ENCODE measurements at places on chromosomes 5 and 9.

DNA sequence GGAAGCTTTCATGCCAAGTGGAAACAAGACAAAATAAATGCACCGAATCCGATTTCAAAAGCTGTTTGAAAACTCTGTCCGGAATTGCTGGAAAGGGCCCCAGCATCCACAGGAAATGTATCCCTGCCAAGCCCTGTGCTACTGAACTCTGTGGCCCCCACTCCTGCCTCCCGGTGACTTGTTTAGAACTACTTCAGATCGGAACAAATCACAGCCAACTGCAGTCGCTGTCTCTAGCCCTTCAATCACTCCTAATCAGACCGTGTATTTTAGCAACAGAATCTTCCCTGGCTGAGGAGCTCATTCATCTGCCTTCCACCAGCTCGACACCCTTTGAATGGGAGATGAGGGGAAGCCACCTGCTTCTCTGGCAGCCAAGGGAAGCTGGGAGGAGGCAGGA is 94.1 kb downstream of the KCNIP1 start:
- H3K27ac ChIP-seq = no peak overlapping the region
- H3K36me3 ChIP-seq = no peaks in the 10 kb centered on the region
- no peaks in the 10 kb centered on the region for H3K4me1 ChIP-seq

- H3K27me3 ChIP-seq = no peaks in the 10 kb centered on the region
- H3K27ac ChIP-seq = no peak overlapping the region
- DNase-seq = no peak
- no peaks in the 10 kb centered on the region for H3K36me3 ChIP-seq
Observed at GRCh38 chr9:125142560-125143376, 560 bp downstream of the SCAI start.

GRCh38 chr9:86902586-86902985 is 44.7 kb downstream of the GAS1 start:
- peak overlapping the region; percentile 57 for H3K4me3 ChIP-seq
- peaks cover 5% of the 10 kb centered on the region for H3K27me3 ChIP-seq
- no peaks in the 10 kb centered on the region for H3K4me1 ChIP-seq
- no peak for DNase-seq
- no peak overlapping the region for H3K27ac ChIP-seq

- H3K4me3 ChIP-seq = no peak overlapping the region
- H3K36me3 ChIP-seq = no peaks in the 10 kb centered on the region
- H3K4me1 ChIP-seq = no peaks in the 10 kb centered on the region
- H3K27me3 ChIP-seq = no peaks in the 10 kb centered on the region
- no peak for DNase-seq
Observed at GRCh38 chr5:139882961-139883539, 87.4 kb downstream of the PSD2 start.

DNA sequence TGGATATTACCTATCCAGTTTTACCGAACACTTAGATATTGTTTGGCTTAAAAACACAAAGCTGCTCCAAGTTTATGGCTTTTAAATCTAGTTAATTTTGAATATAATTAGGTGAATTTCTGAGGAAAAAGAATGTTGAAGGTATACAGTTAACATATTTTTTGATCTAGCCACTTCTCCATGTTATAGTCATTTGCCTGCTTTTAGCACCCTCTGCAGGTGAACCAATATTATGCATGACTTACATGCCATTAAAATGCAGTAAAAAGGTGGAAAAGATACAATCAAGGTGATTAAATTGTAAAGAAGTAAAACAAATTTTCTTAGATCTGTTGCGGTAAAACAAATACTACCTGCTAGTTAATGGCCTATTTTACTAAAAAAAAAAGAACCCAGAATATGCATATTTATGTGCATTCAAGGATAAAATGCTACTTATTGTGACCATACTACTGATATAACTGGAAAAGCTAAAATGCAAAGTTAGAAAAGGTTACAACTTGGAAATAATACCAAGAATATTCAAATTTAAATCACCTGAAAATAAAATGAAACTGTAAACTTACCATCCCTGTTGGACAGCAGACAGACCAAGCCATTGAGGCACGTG is 132.1 kb downstream of the AP3B1 start:
- no peak overlapping the region for H3K4me3 ChIP-seq
- no peaks in the 10 kb centered on the region for H3K27me3 ChIP-seq
- no peaks in the 10 kb centered on the region for H3K36me3 ChIP-seq
- no peak for DNase-seq
- H3K27ac ChIP-seq = no peak overlapping the region

DNA sequence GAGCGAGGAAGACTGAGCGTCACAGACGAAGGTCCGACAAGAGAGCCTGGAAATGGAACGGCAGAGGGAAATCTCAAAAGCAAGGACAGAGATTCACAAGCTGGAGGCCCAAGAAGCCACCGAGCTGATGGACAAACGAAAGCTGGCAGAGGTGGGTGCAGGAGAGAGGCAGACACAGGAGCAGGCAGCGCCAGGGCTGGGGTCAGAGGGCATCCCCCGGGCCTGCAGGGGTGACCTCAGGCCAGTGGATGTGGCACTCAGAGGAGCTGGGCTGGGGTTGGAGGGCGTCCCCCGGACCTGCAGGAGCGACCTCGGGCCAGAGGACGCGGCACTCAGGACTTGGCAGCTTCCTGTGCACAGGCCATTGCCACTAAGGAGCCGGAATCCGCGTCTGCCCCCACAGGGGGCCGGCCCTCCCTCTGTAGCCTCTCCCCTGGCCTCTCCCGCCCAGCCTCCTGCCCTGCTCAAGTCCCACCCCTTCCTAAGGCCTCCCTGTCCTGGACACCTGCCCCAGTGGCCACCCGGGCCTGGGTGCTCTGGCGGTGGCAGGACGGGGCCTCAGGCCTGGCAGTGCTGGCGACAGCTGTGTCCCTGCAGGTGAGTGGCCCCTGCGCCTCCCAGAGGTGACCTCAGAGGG is 40.4 kb downstream of the EXD3 start:
- H3K4me1 ChIP-seq = no peaks in the 10 kb centered on the region
- H3K36me3 ChIP-seq = no peaks in the 10 kb centered on the region
- H3K4me3 ChIP-seq = no peak overlapping the region
- no peaks in the 10 kb centered on the region for H3K27me3 ChIP-seq

DNA sequence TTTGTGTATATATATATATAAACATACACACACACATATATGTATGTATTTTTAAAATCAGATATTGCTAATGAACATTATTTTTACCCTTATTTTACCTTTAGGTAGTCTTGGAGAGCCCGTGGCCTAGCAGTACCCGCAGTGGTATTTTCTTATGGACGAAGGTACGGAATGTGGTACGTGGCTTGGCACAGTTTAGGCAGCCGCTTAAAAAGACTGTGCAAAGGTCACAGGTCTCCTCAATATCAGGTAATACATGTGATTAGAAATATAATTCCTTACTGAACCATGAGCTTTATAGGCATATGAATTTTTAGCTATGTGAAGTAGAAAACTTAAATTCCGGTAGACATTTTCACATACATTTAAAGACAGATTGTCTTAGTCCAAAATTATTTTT is 43.9 kb downstream of the RPS6 start:
- H3K27me3 ChIP-seq = no peaks in the 10 kb centered on the region
- H3K27ac ChIP-seq = no peak overlapping the region
- DNase-seq = no peak
- H3K4me1 ChIP-seq = no peaks in the 10 kb centered on the region
- H3K4me3 ChIP-seq = no peak overlapping the region

DNA sequence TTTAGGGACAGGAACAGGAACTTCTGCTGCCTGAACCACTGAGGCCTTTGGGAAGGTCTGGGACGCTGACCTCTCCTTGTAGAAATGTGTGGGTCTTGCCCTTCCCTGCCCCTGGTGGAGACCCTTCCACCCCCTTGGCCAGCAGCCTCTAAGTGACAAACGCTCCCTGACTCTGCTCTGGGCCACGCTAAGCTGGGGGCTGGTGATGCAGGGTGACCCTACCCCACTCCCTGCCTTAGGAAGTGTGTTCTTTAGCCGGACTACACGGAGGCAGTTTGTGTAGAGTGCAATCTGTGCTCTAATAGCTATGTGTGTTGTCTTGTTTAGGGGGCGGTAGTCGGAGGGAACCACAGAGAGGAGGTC is 123.0 kb downstream of the COL23A1 start:
- no peak for DNase-seq
- no peak overlapping the region for H3K4me3 ChIP-seq
- peaks cover 1% of the 10 kb centered on the region for H3K4me1 ChIP-seq

GRCh38 chr5:93704996-93705395 is 36.4 kb downstream of the POU5F2 start:
- no peak overlapping the region for H3K4me3 ChIP-seq
- no peak for DNase-seq
- no peaks in the 10 kb centered on the region for H3K4me1 ChIP-seq
- no peaks in the 10 kb centered on the region for H3K36me3 ChIP-seq

GRCh38 chr5:1860949-1861348 is 21.8 kb downstream of the IRX4 start:
- H3K4me3 ChIP-seq = no peak overlapping the region
- no peaks in the 10 kb centered on the region for H3K4me1 ChIP-seq
- no peaks in the 10 kb centered on the region for H3K27me3 ChIP-seq
- no peak for DNase-seq

GRCh38 chr9:127574072-127574993 is 37.7 kb upstream of the STXBP1 start:
- no peak overlapping the region for H3K27ac ChIP-seq
- H3K4me3 ChIP-seq = no peak overlapping the region
- peaks cover 1% of the 10 kb centered on the region for H3K4me1 ChIP-seq

DNA sequence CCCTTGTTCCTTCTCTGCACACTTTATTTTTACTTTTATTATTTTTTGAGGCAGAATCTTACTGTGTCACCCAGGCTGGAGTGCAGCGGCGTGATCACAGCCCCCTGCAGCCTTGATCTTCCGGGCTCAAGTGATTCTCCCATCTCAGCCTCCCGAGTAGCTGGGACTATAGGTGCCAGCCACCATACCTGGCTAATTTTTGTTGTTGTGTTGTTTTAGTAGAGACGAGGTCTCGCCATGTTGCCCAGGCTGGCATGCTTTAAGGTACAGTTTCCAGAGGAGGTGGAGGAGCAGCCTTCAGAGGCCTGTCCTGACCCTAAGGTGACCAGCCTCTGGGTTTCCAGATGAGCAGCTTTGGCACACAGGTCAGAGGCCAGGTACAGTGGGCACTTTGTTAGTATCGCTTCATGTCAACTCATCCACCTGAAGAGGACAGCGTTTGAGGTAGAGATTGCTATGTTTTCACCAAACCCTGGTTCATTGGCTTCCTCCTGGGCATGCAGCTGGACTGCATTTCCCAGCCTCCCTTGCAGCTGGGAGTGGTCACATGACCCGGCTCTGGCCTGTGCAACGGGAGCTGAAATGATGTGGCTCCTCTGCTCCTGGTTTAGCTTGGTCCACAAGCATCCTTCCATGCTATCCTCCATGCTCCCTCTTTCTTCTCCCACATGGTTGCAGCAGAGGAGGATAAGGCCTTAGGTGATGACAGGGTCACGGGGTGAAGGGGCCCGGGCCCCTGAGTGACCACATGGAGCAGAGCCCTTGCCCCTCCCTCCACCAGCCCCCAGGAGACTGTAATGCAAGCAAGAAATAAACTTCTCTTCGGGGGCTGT is 139.3 kb upstream of the IER5L start:
- H3K4me1 ChIP-seq = peaks cover 5% of the 10 kb centered on the region
- H3K4me3 ChIP-seq = no peak overlapping the region
- H3K27ac ChIP-seq = no peak overlapping the region

DNA sequence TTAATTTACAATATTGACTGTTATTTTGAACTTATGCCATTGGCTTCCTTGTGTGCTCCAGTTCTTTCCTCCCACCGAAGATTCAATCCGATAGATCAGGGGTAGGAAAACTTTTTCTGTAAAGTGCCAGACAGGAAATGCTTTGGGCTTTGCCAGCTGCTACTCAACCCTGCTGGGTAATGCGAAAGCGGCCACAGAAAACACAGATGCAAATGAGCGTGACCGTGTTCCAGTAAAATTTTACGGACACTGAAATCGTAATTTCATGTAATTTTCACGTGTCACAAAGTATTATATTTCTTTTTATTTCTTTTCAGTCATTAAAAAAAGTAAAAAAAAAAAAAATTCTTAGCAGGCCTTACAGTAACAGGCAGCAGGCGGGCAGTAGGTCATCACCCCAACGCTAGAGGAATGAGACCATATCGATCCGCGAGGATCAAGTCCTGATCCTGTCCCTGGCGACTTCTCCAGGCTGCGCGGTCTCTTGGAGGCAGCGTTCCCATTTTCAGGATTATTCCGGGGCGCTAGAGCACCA is 599 bp downstream of the NMRK1 start:
- H3K4me3 ChIP-seq = peak overlapping the region; percentile 71
- no peak overlapping the region for H3K27ac ChIP-seq
- H3K27me3 ChIP-seq = no peaks in the 10 kb centered on the region
- H3K36me3 ChIP-seq = no peaks in the 10 kb centered on the region

DNA sequence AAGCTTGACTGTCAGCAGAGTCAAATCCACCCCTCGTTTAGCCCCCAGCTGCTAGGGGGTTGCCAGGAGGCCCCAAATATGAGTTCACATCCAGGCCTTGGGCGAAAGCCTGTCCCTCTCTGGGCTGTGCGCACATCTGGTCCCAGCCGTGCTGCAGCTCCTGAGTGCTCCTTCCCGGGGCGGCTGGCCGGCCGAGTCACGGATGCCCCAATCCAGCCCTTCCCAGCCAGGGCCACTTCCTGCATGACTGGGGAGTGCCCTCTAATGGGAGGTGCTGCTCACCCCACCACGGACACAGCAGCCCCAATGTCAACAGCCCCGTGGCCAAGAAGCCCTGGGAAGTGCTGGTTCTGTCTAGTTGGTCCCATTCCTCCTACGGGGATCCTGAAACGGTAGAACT is 103.5 kb upstream of the FCN2 start:
- no peak overlapping the region for H3K27ac ChIP-seq
- H3K4me1 ChIP-seq = no peaks in the 10 kb centered on the region
- no peaks in the 10 kb centered on the region for H3K27me3 ChIP-seq
- H3K4me3 ChIP-seq = no peak overlapping the region

- no peaks in the 10 kb centered on the region for H3K36me3 ChIP-seq
- DNase-seq = no peak
- no peak overlapping the region for H3K27ac ChIP-seq
- H3K4me3 ChIP-seq = no peak overlapping the region
Observed at GRCh38 chr9:37382161-37382981, 40.1 kb upstream of the GRHPR start.

DNA sequence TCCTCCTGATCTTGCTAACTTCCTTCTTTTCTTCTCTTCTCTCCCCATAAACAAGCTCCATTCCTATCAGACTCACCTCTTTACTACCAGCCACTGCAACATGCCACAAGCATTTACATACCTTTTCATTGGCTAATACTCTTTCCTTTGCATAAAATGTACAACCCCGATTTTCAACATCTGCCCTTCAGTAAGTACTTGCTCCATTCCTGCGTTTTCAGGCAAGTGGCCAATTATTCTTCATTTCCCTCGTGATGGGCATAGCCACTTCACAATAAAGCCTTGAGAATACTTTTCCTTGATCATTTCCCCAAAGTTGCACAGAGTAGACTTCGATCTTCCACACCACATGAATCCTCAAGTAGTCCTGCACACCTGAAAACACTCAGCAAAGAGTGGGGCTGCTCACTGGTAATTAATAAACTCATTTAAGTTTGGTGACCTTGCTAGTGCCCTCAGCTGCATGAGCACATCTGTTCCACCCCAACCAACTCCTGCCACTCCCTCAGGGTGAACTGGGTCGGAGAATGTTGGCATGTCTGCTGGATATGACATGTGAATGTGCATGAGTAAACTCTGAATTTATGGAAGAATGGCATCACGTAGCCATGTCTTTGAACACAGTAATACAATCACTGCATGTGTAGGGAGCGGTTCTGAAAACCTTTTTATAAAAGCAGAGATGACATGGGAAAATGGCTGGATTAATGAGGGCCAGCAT is 535.8 kb downstream of the SEMA5A start:
- DNase-seq = no peak
- H3K27ac ChIP-seq = no peak overlapping the region
- no peaks in the 10 kb centered on the region for H3K27me3 ChIP-seq
- H3K4me3 ChIP-seq = no peak overlapping the region

GRCh38 chr9:87212605-87213021 is 265.3 kb upstream of the GAS1 start:
- no peaks in the 10 kb centered on the region for H3K36me3 ChIP-seq
- H3K27me3 ChIP-seq = no peaks in the 10 kb centered on the region
